ENCODE measurements at places on chromosomes 2 and 18.

- peak; percentile 23 for DNase-seq
Measured at GRCh38 chr18:35345460-35345921, 1.3 kb upstream of the ZNF24 start.

- no peak for DNase-seq
Measured at GRCh38 chr2:19749507-19749836, 152.3 kb downstream of the TTC32 start.

DNA sequence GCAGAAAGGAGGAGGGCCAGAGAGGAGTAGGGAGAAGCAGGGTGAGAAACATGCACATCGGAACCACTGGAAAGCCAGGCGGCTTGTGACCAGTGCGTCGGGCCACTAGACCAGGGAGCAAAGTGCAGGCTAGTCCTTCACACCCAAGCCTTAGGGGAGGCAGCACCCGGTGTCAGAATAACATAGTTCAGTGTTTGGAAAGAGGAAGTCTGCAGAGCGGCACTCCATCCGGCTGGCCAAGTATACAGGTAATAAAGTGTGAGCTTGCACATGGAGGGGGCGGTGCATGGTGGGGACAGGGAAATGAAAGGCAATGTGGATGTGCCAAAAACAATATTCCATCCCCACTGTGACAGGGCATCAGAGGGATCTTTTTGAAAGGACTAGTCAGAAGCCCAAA, 69.7 kb downstream of the ZNF521 start:
- no peak for DNase-seq

DNA sequence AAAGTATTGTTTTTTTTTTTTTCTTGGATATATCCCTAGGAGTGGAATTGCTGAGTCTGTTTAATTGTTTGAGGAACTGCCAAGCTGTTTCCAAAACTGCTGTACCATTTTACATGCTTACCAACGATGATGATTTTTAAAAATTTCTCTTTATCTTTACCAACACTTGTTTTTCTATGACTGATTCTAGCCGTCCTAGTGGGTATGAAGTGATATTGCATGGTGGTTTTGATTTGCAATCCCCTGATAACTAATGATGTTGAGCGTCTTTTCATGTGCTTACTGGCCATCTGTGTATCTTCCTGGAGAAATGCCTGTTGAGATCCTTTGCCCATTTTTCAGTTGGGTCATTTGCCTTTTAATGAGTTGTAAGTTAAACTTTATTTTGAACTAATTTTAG, 8.8 kb upstream of the AOX1 start:
- DNase-seq, result no peak

DNA sequence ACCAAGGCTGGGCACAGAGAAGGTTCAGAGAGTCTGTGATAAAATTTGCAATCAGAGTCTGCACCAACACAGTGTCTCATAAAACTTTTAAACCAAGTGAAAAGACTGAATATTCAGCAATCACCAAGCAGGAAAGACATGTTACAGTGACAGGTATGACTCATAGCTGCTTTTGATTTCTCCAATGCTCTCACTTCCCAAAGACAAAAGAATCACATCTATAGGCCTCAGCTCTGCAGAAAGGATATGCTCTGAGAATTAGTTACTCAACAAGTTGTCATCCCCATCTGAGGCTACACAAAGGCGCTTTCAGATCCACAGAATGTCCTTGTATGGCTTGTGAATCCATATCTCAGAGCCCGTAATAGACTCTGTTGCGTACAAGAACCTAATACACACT, 92.5 kb downstream of the KCNF1 start:
- DNase-seq, result no peak

All from memory B cell (primary cell).